ENCODE measurements at places on chromosomes 3 and 15. TPM values are rescaled to one million over a fixed set of nuclear protein-coding genes. Genes with fewer than 3 reads are reported as not detected.

GRCh38 chr15:89947385-89947784 is 34.6 kb upstream of the ARPIN start:
- no peak for DNase-seq

LTF gene
- not detected for total RNA-seq

GRCh38 chr3:122146466-122146865 is 37.0 kb upstream of the CASR start:
- peak; percentile 88 for DNase-seq

DNA sequence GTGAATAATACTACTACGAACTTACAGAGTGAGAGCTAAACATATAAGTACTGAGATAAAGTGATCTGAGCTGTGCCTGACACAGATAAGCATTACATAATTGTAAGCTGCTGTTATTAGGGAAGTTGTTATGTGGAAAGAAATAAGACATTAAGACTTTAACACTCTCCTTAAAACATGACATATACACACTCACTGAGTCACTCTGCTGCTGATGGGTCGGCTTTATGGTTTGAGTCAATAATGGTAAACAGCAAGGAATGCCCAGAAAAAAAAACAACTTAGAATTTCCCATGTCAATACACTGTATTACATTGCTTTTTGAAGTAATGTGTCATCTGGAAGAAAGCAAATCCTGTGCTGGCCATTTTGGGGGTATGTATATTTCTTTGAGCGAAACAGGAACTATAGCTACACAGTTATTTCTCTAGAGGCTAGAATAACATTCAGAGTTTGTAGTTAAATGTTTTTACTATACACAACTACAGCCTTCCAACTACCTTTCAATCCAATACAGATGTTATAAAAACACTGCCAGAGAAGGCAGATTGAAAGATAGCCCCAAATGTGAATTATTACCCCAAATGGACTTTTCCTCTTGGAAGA is 22.8 kb upstream of the SPRED1 start:
- no peak for DNase-seq

DNA sequence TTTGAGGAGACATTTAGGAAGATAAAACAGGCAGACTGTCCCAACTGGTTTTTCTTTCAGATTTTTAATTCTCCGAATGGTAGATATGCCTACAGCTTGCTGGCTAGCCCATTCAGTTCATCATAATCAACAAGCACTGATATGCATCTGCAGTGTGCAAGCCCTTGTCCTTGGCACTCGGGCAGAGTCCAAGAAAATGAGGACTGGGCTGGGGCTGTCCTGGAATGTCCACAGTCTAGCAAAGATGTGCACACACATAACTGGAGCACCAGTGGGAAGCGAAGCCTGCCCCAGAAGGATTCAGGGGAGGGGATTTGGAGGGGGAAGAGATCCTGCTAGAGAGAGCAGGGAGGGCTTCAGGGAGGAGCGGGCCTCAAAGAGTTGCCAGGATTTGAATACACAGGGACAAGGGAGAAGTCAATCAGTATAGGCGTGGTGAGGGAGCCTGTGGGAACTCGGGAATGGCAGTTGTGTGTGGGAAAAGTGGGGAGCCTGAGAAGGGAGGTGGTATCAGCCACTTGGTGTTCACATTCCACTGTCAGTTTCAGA is 8.7 kb downstream of the FAH start:
- no peak for DNase-seq

DNA sequence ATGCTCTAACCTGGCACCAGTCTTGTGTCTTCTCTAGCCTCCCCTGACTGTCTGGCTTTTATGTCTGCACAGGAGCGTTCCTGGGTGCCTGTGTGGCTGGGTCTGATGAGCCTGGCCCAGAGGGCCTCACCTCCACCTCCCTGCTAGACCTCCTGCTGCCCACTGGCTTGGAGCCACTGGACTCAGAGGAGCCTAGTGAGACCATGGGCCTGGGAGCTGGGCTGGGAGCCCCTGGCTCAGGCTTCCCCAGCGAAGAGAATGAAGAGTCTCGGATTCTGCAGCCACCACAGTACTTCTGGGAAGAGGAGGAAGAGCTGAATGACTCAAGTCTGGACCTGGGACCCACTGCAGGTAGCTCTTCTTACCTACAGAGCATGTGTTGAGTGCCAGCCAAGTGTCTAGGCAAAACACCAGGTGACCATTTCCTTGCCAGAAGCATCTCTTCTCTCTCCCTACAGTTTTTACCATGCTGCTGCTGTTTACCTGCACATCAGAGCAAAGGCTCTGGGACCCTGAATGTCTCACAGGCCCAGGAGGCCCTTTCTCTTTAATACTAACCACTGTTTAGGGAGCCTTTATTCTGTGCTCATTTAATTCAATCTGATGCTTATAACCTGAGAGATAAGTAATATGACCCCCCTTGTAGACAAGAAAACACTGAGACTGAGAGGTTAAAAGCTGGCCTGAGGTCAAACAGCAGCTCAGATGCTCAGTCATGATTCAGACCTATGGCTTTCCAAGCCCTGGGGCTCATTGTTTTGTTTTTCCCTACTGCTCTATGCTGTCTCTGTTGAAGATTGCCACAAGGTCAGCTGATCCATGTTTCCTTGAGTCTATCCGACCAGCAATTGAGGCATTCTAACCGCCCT is 10.4 kb downstream of the PODXL2 start:
- no peak for DNase-seq

CA12 gene
- 0.32 TPM for total RNA-seq

DNA sequence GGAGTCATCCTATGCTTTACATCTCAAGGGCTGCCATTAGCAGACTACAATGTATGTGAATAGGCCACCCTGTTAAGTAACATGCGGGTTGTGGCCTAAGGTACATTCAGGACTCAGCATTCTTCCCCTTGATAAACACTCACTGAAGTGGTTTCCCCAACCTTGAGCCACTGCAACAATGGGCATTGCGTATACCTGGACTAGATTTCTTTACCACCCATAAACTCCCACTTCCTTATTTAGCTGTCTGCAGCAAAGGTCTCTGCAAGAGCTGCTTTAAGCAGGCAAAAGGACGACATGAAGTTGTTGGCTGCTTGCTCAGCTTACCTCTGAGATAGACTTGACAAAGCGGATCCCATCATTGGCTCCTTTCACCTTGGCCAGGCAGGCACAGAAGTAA is 16.2 kb downstream of the FYCO1 start:
- DNase-seq: no peak

DUOX1 gene
- total RNA-seq: 0.07 TPM

TGM4 gene
- total RNA-seq: not detected

DNA sequence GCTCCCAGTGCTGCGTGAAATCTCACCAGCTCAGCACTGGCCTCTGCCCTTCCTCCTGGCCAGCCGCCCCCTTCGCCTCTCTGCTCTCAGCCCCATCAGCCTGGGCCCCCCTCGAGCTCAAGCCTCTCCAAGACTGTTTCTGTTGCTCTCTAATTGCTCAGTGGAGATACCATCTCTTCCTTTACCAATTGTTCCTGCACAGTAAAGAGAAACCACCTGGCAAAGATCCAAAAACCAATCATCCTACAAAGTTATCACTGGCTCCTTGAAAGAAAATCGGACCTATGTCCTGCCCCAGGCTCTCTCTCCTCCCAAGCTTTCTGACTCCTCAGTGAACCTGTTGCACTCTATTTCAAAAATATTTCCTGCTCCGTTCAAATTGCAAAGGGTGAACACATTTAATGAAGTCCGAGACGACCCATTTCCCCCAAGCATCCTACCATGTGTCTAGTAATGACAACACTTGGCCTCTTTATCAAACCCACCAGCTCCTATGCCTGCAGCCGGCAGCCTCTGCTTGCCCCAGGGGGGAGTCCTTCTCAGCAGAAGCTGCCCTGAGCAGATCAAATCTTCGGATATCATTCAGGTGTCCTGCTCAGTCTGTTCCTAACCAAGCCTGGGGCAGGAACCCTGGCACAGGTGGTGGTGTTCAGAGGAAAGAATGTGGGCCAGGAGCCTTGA is 53.7 kb upstream of the FAM174B start:
- no peak for DNase-seq

REC114 gene
- not detected for total RNA-seq

IQCH gene
- 2.1 TPM for total RNA-seq

- no peak for DNase-seq
Observed at GRCh38 chr3:108185536-108185935, 36.7 kb downstream of the IFT57 start.

CCNB2 gene
- total RNA-seq: 75.3 TPM

DNA sequence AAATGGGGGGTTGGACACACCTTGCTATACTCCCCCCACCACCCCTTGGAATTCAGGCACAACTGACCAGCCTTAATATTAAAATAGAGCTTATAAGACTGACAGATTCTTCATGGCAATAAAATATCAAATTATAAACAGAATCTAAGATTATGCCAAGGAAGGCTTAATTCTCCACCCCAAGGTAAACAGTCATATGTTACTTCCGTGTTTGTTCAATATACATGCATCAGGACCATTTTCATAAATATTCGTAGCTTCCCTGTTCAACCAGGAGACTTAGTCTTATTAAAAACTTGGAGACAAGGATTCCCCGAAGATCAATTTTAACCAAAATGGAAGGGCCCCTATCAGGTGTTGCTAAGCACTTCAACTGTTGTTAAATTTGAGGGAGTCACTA is 13.3 kb upstream of the EHHADH start:
- no peak for DNase-seq

SLC12A1 gene
- total RNA-seq: not detected

- DNase-seq: no peak
Observed at GRCh38 chr15:96333131-96334016, 2.9 kb downstream of the NR2F2 start.

DNA sequence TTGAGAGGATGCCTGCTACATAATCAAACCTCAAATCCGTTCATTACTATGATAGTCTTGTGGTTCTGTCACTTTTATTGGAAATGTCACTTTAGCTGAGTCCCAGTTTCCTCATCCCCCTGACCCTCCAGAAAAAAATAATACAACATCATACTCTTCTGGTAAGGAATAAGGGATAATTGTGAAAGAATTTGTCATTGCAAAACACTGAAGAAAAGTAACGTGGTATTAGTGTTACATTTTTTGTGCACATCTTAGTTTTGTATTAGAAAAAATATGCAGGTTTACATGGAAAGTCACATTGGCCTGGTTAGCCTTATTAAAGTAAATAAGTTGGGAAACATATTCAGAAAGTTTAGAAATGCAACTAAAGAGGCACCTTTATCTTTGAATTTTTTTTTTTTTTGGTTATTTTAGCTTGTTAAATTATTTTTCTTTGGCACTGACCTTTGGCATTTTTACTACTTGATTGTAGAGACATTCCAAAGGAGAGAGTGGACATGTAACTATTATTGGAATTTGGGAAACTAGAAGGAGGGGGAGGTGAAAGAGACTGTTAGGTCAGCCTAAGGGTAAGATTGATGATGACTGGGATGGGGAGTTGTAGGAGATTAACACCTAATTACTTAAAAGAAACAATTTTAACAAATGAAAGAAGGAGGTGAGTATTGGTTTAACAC is 462.2 kb upstream of the RARB start:
- DNase-seq: no peak
